ENCODE measurements at places on chromosomes 11 and 22.

DNA sequence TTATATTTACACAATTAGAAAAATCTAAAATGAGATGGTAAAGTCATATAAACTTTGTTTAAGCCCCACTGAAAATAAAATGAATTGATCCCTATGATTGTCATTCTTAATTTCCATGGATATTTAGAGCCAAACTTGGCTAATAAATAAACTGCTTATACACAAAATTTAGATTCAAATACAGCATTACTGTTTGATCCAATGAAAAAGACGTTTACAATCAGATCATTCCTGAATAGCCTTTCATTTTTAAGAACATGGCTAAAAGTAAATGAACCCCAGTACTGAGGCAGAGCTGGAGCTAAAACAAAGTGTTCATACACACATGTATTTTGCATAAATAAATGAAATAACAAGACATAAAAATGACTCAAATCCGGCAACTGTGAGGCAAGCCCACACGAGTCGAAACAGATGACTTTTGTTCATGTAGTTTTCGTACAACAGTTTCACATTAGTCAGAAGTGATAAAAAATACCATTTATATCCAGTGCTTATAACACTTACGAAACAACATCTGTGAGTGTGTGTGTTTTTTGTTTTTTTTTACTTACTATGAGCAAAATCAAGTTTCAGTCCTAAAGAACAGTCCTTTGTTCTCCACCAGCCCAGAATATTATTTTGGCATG, 386.5 kb downstream of the SOX6 start:
- no peak for DNase-seq

DNA sequence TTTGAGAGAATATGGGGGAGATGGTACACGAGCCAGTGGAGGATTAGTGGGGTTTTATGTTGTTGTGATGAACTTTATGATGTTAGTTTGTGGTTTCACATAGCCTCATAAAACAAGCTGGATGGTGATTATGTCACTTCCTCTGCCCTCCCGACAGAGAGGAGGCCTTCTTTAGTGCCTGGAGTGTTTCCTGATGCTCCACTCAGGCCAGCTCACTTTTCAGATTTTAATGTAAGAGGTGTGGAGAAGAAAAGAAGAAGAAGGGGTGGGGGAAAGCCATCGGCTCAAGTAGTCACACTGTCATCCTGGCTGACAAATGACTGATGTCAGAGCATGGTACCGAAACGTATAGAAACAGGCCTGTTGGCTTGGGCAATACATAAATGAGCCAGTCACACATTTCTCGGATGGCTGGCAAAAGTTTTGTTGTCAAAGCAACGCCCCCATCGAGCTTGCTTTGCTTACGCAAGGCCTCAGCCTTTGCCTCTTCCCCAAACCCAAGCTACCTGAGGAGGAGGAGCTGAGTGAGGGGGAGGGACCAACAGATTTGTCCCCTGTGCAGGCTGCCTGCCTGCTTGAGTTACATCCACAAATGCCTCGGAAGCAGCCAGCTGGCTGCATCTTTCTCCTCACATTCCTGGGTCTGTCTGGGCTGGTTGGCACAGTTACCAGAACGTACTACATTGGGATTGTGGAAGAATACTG, at the start of gene HEPHL1:
Gene HEPHL1, plus strand, starts transcription at position 578 of the 705 bp plus-strand sequence. Its CDS starts 15 bp downstream, at position 593.
- no peak for DNase-seq

DNA sequence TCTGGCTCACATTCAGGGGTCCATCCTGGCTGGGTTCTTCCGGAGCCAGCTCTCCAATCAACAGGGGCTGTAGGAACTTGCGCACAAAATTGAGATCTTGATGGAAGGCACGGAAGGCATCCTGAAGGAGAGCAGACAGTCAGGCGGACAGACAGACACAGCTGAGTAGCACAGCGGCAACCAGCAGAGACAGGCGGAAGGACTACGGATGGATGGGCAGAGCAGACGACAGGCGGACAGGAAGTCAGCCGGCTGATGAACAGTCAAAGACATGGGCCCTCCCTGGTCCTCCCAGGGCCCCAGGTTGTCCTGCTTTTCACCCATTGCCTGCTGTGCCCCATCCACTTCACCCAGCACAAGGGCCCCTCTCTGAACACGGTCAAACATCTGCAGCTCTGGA, 11.3 kb downstream of the FADS3 start:
- DNase-seq, result no peak

DNA sequence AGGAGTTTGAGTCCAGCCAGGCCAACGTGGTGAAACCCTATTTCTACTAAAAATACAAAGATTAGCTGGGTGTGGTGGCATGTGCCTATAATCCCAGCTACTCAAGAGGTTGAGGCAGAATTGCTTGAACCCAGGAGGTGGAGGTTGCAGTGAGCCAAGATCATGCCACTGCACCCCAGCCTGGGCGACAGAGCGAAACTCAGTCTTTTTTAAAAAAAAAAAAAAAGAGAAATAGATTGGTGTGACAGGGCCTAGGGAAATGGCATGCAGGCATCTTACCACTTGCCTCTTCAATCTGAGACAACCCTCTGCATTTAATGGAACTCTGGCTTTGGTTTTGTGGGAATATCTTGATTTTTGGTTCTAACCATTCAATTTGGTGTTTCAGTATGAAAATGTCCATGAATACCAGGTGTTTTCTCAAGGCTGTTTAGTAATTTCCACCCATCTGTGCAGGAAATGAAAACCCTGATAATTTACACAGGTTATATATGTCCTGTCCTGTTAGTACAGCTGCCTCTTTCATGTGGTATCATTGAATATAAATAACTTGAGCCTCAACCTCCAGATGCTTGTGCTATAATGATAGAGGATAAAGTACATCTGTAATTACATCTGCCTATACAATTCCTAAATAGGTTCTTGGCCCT, 8.4 kb downstream of the XBP1 start:
- no peak for DNase-seq

DNA sequence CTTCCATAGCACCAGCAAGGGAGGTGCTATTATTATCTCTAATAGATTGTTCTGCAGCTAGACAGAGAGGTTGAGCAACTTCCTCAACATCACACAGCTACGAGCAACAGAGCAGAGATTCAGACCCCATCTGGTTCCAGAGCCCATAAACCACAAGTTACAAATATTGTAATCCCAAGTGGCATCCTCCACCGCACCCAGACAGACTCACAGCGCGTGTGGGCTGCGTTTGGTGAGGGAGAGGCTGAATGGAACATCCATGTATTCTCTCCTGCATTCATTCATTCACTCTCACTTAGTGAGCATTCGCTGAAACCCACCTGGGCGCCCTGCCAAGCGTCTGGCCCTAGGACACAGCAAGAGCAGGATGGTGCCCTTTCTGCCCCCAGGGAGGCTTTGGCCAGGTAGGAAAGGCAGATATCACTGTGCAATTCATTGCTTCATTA, 33.5 kb downstream of the LIF start:
- DNase-seq, result no peak

- no peak for DNase-seq
Measured at GRCh38 chr11:46951864-46952263, 15.3 kb downstream of the CSTPP1 start.
